H7 (cell line): ENCODE measurements at places on chromosomes 2 and 18. TPM values are rescaled to one million over a fixed set of nuclear protein-coding genes. Genes with fewer than 3 reads are reported as not detected.

GRCh38 chr2:225600444-225600843 is 200.9 kb downstream of the NYAP2 start:
- DNase-seq: no peak

ERBB4 gene
- total RNA-seq: 0.78 and 5.7 TPM in 2 replicates

- DNase-seq: no peak
Observed at GRCh38 chr2:68738906-68739594, 4.4 kb downstream of the ARHGAP25 start.

GRCh38 chr2:116489944-116490343 is 1324.5 kb upstream of the DDX18 start:
- DNase-seq: no peak

VRK2 gene
- 19.4 and 27.0 TPM in 2 replicates for total RNA-seq

GRCh38 chr2:112156152-112156986 is 18.2 kb downstream of the FBLN7 start:
- no peak for DNase-seq

GRCh38 chr18:48915626-48916425 is 34.9 kb downstream of the SMAD7 start:
- no peak for DNase-seq

DNA sequence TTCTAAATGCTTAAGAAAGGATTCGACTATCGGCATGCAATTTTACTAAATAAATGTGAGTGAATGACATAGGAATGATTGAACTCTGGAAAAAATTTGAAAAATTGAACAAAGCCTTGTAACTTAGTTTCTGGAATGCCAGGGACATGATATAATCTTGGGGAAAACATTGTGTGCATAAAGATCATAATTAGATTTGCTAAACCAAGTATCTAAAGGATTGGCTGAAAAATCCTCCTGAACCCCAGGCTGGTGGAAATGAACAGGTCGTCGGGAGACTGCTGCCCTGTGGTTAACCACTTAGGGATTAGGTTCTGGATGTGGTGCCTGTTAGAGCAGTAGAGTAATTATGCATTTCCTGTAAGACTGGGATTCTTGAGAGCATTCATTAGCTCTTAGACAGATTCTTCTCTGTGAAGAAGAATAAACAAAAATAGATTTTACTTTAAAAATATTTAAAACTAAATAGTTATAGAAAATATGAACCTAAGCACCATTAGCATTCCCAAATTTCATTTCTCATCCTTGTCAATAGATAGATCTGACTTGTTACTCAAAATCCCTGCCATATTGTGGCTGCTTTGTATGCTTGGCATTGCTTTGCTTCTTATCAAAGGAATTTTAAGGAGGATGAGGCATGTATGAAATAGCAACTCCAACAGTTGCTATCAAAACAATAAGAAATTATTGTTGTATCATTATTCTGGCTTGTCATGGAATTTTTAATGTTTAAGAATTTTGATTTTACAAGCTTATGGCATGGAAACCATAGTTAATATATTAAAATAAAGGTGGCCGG is 55.9 kb downstream of the LYPD6B start:
- no peak for DNase-seq

- no peak for DNase-seq
Observed at GRCh38 chr2:212906620-212907019, 244.8 kb downstream of the IKZF2 start.

KCNIP3 gene
- 0.48 and 3.2 TPM in 2 replicates for total RNA-seq

DNA sequence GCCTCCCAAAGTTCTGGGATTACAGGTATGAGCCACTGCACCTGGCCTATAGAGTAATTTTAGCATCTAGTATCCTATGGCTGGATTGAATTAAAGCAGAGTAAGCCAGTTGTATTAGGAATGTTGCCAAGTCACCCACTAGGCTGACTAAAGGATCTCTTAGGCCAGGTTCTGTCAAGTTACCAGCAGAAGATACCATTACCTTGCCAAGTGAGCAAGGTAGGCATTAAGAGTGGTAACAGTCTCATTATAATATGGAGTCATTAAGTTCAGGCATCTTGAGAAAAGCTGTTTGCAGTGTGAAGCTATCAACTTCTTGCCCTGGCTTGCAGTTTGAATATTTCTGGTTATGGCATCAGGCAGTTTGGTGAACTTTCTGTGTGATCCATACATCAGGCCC is 37.0 kb upstream of the MTCL1 start:
- no peak for DNase-seq

CENPA gene
- 34.0 and 38.2 TPM in 2 replicates for total RNA-seq

- DNase-seq: peak; percentile 57
Observed at GRCh38 chr2:128374711-128375413, 56.2 kb upstream of the HS6ST1 start.

DNA sequence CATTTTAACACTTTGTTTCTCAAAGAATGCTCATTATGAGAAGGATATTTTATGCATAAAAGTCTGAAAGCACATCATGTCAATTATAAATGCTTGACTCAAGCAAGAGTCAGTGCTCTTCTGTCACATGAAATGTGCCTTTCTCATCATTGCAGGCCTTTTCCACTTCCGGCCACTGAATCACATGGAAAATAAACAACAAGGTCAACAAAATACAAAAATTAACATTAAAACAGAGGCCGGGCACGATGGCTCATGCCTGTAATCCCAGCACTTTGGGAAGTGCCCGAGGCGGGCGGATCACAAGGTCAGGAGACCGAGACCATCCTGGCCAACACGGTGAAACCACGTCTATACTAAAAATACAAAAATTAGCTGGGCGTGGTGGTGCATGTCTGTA is 480.6 kb downstream of the SPAG16 start:
- no peak for DNase-seq

GRCh38 chr2:82001614-82002013 is 1697.1 kb upstream of the LRRTM1 start:
- DNase-seq: no peak

- no peak for DNase-seq
Observed at GRCh38 chr18:57475903-57476302, 40.7 kb downstream of the ONECUT2 start.

DYNAP gene
- total RNA-seq: not detected in 2 replicates

DNA sequence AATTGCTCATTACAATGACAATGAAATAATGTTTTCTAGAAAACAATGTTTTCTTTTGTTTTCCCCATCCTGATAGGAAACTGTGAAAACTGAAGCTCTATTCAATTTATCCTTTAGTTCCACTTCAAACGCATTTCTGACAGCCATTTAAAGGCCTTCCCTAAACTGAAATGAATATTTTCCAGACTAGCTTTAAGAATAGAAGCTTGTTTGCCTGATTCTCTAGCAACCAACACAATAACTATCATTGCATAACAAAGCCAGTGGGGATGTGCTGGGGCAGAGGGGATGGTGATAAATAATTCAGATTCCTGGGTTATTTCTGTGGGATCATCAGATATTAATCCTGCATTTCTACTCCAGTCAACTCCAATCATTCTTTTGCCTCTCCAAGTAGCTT is 427.1 kb downstream of the RND3 start:
- DNase-seq: peak; percentile 5

GRCh38 chr2:99636144-99637034 is 146.6 kb upstream of the REV1 start:
- peak; percentile 33 for DNase-seq

GRB14 gene
- 3.9 and 6.0 TPM in 2 replicates for total RNA-seq

DARS1 gene
- 79.5 and 108 TPM in 2 replicates for total RNA-seq

SULT1C2 gene
- total RNA-seq: 1.4 TPM in 2 replicates

DNA sequence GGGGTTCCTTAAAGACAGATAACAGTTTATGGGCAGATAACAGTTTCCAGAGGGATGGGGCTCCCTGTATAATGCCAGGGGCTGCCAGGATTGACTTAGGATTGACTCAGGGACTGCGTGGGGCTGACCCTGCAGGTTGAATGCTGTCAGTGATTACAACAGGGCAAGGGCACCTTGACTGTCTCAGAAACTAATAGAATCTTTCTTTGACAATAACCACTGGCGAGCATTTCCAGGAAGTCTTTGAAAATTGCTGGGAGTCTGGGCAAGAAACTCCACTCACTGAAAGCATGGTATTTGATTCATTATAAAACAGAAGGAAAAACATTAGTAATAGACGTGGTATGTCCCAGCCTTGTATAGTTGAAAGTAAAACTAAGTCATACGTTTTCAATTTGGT is 101.0 kb downstream of the GPD2 start:
- no peak for DNase-seq

- no peak for DNase-seq
Observed at GRCh38 chr18:55073834-55074233, 114.6 kb upstream of the CCDC68 start.

SLC4A5 gene
- total RNA-seq: 0.90 and 1.1 TPM in 2 replicates

LYPD1 gene
- 5.7 and 7.3 TPM in 2 replicates for total RNA-seq

GRCh38 chr2:143071185-143071876 is 57.9 kb upstream of the ARHGAP15 start:
- no peak for DNase-seq

DNA sequence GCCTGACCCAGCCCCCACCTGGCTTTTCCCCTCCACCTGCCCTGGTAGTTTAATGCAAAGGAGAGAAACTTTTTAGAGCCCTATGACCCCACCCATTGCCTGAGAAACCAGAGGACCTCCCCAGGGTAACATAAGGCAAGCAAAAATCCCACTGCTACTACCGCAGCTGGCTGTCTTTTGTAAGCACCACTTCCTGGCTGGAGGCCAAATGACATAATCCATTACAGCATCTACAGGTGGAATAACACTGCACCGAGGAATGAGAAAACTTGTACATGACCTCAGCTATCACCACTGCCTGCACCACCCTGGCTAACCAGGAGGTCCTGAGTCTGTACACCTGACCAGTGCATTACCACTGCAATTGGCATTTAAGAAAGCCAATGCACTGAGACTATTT is 149.6 kb upstream of the GALNT5 start:
- DNase-seq: no peak

LTBP1 gene
- total RNA-seq: 19.6 and 27.4 TPM in 2 replicates

DNA sequence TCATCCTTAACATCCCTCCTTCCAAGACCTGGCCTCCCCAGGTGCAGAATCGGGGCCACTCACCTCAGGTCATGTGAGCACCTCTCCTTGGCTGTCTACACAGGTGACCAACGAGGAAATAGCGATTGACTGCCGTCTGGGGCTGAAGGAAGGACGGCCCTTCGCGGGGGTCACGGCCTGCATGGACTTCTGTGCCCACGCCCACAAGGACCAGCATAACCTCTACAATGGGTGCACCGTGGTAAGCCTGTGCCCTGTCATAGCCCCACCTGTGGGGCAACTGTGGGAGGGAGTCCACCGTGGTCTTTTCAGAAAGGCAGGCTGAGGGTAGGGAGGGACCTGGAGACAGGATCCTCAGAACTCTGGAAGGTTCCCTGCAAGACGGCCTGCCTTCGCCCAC is 54.3 kb downstream of the BOLA3 start:
- no peak for DNase-seq

HTRA2 gene
- total RNA-seq: 27.0 and 39.6 TPM in 2 replicates

- peak; percentile 43 for DNase-seq
Observed at GRCh38 chr2:170155022-170155722, 22.8 kb upstream of the MYO3B start.

PTPRN gene
- 0.73 and 2.0 TPM in 2 replicates for total RNA-seq

DNA sequence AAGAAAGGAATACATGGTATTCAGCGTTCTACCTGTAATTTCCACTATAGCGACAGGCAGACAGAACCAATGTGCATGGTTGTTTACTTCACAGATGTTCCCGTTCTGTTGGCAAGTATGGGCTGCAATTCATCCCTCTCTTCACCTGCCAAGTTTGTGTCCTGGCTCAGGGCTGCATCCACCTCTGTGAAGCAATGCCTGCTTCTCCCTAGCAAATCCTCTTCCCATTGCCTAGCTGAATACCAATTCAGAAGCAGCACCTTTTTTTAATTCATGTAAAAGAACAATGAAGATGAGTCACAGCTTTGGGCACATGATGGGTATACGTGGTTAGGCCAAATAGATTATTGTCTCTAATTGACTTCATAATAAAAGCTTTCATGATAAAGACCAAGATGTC is 54.7 kb upstream of the LRATD1 start:
- no peak for DNase-seq

DNA sequence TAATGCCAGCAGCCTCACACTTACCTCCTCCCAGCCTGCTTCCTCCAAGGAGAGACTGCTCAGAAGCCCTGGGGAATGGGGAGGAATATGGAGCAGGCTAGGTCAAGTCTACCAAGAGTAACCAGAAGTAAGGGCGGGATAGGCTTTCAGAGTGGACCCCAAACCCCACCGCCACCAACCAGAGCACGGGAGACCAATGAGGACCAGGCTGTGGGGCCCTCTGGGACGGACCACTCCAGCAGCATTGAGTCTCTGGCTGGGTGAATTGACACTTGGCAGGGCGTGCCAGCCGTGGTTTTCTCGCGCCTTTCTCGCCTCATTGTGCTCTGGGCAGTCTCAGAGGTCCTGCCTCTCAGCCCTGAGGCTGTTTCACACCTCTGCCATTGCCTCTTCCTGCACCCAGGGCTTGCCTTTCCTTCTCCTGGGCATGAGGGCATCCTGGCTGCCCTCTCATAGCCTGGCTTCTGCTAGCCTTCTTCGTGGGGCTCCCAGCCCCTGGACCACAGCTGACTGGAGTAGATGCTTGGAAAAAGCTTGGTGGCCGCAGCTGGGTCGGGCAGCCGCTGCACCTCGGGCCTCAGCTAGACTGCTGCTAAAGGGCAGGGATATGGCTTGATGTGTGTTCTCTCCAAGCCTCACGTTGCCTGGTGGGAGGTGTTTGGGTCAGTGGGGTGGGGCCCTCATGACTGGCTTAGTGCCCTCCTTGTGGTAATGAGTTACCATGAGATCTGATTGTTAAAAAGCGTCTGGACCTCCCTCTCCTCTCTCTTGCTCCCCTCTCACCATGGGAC is 40.5 kb upstream of the HS6ST1 start:
- DNase-seq: peak; percentile 19

DNA sequence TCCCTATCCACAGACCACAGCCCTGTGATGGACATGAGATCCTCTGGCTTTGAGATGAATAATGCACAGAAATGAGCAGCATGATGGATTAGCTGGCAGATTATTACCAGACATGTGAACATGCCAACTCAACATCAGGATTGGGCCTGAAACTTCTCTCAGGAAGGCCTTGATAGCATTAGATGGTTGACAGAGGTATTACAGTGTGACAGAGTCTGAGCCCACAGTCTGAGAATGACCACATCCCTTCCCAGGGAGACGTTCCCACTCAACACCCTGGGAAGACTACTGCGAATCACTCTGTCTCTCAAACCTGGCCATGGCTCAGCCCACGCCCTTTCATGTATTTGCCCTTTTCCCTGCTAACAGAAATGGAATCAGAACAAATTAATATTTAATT is 66.9 kb downstream of the BCL11A start:
- DNase-seq: no peak

GRCh38 chr2:2507417-2507997 is 176.4 kb upstream of the MYT1L start:
- peak; percentile 59 for DNase-seq

DNA sequence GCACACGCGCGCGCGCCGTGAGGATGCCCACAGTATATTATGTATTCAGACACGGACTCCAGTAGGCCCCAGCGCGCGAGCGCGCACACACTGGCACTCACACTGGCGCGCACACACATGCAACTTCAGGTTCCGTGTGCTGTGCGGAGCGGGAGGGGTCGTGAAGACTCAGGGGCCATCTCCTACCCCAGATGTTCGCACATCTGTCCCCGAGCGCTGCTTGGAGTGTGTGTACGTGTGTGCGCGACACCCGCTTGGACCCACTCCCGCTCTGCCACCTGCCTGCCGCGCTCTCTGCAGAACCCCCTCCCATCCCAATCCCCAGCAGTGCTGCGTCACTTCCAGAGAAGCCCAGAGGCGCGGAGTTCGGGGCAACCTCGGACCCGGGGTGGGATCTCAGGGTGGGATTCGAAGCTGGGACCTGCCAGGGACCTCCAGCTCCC is 2.6 kb downstream of the NRP2 start:
- peak; percentile 80 for DNase-seq
